A549 treated with Hydrocortisone at 1 μM for 4 hours (cell line): ENCODE measurements at places on chromosomes 2 and 18. TPM values are rescaled to one million over a fixed set of nuclear protein-coding genes. Genes with fewer than 3 reads are reported as not detected.

The FABP1 gene
- total RNA-seq = 0.24 TPM in 1 of 5 replicates, not detected in the others

The SPDYA gene
- 0.16 to 0.21 TPM (median 0.20 TPM) in 5 replicates for total RNA-seq

The TUBB8B gene
- not detected in 5 replicates for total RNA-seq

The MTLN gene
- 104 to 128 TPM (median 122 TPM) in 5 replicates for total RNA-seq

The DNMT3A gene
- total RNA-seq = 6.7 to 9.0 TPM (median 8.3 TPM) in 5 replicates

The GNLY gene
- total RNA-seq = 0.08 to 0.31 TPM (median 0.18 TPM) in 5 replicates

The LYG1 gene
- 0.86 to 2.0 TPM (median 1.5 TPM) in 5 replicates for total RNA-seq

The PLEK gene
- total RNA-seq = not detected in 5 replicates

The CD226 gene
- 0.11 to 0.16 TPM (median 0.14 TPM) in 5 replicates for total RNA-seq

The BUB1 gene
- 35.8 to 49.0 TPM (median 40.2 TPM) in 5 replicates for total RNA-seq

The EN1 gene
- total RNA-seq = 0.51 to 1.1 TPM (median 0.86 TPM) in 5 replicates

The ING5 gene
- 20.1 to 25.9 TPM (median 21.4 TPM) in 5 replicates for total RNA-seq

The ABCG8 gene
- 0.01 TPM in 1 of 5 replicates, not detected in the others for total RNA-seq

The RAX gene
- 0.05 TPM in 1 of 5 replicates, not detected in the others for total RNA-seq

The MALL gene
- 136 to 171 TPM (median 143 TPM) in 5 replicates for total RNA-seq

The YPEL5 gene
- total RNA-seq = 45.0 to 58.1 TPM (median 55.7 TPM) in 5 replicates

The NYAP2 gene
- 0.02 TPM in 1 of 5 replicates, not detected in the others for total RNA-seq

The CYP1B1 gene
- 3.8 to 5.5 TPM (median 5.2 TPM) in 5 replicates for total RNA-seq

The NGEF gene
- total RNA-seq = 12.2 to 18.6 TPM (median 15.8 TPM) in 5 replicates

The PDE1A gene
- total RNA-seq = 0.13 to 0.81 TPM (median 0.20 TPM) in 5 replicates

The FSIP2 gene
- total RNA-seq = 0.02 TPM in 1 of 5 replicates, not detected in the others

The ARHGAP15 gene
- total RNA-seq = not detected in 5 replicates

The NT5DC4 gene
- total RNA-seq = not detected in 5 replicates

The SKOR2 gene
- total RNA-seq = not detected in 5 replicates

The G6PC2 gene
- total RNA-seq = not detected in 5 replicates

The MC2R gene
- not detected in 5 replicates for total RNA-seq

The SLC9A4 gene
- total RNA-seq = not detected in 5 replicates

The CXCR1 gene
- not detected in 5 replicates for total RNA-seq

The CCL20 gene
- 3.4 to 7.8 TPM (median 6.1 TPM) in 5 replicates for total RNA-seq

The SGO2 gene
- 10.8 to 17.5 TPM (median 13.2 TPM) in 5 replicates for total RNA-seq

The KYNU gene
- 232 to 288 TPM (median 242 TPM) in 5 replicates for total RNA-seq

The DLX1 gene
- 2.0 to 3.3 TPM (median 2.8 TPM) in 5 replicates for total RNA-seq

The DYSF gene
- 0.53 to 0.99 TPM (median 0.56 TPM) in 5 replicates for total RNA-seq

The RRM2 gene
- 218 to 262 TPM (median 233 TPM) in 5 replicates for total RNA-seq

The SUMO1 gene
- 134 to 166 TPM (median 140 TPM) in 5 replicates for total RNA-seq

The HES6 gene
- 7.9 to 14.6 TPM (median 13.4 TPM) in 5 replicates for total RNA-seq

The GAL3ST2 gene
- 0.18 to 0.25 TPM (median 0.23 TPM) in 5 replicates for total RNA-seq
